ENCODE measurements at places on chromosomes 11 and 22.

GRCh38 chr11:2808850-2809846, 76.4 kb downstream of the CDKN1C start:
- no peak for DNase-seq

GRCh38 chr11:123481640-123482039, 51.6 kb downstream of the GRAMD1B start:
- DNase-seq: no peak

GRCh38 chr11:35647421-35648093, 15.0 kb upstream of the TRIM44 start:
- DNase-seq: no peak

DNA sequence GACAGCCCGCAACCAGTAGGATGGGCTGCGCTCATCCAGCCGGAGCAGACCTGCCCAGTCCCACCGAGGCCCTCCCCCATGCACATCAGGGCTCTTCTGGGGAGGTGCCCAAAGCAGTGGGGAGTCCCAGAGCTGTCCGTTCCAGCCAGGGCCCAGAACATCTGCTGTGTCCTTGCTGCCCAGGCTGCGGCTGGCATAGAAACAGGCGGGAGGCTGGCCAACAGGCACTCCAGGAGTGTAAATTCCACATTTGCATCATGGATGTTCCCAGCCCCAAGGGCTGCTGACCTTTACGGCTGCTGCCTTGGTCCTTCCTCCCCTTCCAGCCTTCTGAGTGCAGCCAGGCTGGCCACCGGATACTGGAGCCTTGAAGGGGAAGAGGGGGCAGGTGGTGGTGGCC, 30.0 kb upstream of the SYT7 start:
- DNase-seq: no peak
